ENCODE measurements at places on chromosomes 16 and 17.

DNA sequence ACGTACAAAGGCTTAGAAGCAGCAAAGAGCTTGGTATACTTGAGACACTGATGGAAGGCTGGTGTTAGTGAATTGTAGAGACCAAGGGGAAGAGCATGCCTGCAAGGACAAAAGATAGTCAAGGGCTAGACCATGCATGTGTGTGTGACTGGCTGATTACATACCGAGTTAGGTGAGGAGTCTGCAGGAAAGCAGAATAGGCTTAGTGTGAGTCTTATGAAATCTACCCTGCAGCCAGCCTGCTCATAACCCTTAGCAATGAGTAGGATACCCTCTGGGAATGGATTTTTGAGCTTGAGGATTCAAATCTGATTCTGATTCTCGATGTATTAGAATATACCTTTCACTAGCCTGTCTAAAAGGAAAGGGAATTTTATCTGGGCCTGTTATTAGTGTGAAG is 77.0 kb downstream of the TANGO6 start:
- DNase-seq, result no peak

GRCh38 chr16:12162151-12162985 is 185.8 kb downstream of the SNX29 start:
- DNase-seq, result no peak

GRCh38 chr17:67365738-67366192 is 612 bp downstream of the PSMD12 start:
- DNase-seq, result peak; percentile 68

DNA sequence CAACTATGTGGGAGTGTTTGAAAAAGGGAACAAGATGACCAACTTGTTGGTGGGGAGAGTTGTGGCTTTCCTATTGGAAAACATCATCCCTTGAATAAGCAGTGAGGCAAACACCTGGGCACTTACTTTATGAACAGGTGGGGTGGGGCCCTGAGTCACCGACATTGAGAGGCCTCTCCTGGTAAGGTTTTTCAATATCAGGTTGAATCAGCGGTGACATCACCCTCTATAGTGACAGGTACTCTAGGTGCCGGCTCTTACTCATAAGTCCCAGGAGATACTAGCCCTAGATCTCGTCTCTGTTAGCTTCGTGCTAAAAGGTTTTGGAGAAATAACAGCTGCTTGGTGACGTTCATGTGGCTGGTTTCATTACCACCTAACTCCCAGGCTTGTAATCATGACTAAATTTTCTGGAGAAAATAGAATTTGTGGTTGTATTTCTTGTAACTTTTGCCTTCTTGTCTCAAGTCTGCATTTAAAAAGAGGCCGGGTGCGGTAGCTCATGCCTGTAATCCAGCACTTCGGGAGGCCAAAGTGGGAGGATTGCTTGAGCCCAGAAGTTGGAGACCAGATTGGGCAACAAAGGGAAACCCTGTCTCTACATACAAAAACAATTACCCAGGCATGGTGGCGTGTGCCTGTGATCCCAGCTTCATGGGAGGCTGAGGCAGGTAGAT is 19.3 kb downstream of the CDH1 start:
- no peak for DNase-seq

DNA sequence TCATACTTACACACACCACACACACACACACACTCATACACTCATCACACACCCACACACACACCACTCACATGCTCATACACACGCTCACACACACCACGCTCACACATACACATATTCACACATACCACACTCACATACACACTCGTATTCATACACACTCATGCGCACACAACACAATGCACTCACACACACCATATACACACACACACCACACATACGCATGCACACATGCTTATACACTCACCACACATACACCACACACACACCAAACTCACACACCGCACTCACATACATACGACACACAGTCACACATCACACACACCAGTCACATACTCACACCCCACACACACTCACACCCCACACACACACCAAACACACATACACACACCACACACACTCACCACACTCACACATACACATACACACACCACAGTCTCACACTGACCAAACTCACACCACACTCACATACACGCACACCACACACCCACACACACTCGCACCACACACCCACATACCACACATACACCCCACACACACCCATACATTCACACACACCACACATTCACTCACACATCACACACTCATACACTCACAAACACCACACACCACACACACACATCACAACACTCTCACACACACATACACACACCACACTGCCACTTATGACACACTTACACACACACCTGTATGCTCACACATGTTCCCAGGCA is 88.9 kb downstream of the IRX5 start:
- DNase-seq, result no peak

GRCh38 chr17:30534298-30534697 is 57.1 kb downstream of the GOSR1 start:
- DNase-seq, result no peak

GRCh38 chr16:65905331-65905730 is 461.2 kb upstream of the CDH5 start:
- DNase-seq, result no peak

DNA sequence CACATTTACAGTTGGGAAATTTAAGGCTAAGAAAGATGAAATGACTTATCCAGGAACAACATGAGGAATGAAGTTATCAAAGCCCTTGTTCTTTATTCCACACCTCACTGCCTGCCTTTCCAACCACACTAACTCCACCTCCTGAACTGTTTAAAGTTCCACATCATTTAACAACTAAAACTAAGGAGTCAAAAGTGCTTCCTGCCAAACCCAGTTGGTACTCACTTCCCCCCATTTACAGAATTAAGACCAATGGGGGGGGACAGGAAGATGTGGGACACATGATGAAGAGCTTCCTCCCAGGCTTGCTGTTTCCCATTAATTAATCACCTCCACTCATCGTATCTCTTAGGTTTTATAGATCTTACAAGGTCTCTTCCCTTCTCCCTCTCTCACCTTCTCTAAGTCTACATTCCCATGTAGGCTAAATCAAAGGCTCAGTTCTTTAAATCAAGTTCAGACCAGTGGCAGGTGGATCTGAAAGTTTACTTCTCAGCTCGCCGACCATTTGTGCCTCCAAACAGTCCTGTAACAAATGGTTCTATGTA is 19.2 kb upstream of the TMEM101 start:
- DNase-seq, result no peak

DNA sequence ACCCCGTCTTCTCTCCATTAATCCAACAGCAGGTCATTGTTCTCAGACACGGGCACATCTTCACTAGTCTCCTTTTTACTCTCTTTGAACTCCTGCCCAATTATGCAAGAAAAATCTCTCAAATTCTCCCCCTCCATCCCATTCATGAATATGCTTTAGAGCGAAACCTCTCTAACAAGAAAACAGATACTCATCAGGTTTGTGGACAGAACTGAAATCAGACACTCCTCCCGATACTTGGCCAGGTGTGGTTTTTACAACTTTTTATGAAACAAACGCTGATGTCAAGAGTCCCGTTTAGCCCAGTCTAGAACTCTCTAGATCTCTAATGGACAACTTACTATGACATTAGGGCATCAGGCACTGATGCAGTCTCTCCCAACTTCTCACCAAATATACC is 40.9 kb downstream of the PIK3R5 start:
- no peak for DNase-seq

- no peak for DNase-seq
Measured at GRCh38 chr17:62671553-62671952, 44.1 kb downstream of the MRC2 start.

- no peak for DNase-seq
Measured at GRCh38 chr17:45273551-45273957, 11.7 kb upstream of the SPATA32 start.

DNA sequence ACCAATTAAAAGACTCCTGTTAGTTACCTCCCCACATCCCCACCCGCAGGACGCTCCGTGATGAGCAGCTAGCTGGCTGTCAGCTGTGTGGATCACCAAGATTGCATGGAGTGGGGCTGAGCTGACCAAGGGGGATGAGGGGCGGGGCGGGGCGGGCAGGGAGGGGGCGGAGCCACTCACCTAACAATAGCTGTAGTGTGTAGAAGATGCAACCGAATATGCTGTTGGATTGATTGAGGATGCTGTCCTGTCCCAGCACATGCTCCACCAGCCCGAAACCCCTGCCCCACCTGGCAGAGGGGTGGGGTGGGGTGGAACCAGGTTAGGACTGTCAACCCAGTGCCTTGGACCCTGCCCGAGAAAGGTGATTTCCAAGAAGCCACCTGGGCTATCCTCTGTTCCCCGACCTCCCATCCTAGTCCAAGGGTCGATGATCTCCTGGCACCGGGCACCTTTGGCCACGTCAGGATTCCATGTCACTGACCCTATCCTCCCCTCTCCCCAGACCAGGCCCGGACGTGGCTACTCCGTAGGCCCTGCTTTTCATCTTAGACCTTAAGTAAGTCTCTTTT is 1.4 kb downstream of the VKORC1 start:
- DNase-seq, result peak; percentile 64

- no peak for DNase-seq
Measured at GRCh38 chr16:31707743-31708335, 165.8 kb upstream of the ZNF267 start.

DNA sequence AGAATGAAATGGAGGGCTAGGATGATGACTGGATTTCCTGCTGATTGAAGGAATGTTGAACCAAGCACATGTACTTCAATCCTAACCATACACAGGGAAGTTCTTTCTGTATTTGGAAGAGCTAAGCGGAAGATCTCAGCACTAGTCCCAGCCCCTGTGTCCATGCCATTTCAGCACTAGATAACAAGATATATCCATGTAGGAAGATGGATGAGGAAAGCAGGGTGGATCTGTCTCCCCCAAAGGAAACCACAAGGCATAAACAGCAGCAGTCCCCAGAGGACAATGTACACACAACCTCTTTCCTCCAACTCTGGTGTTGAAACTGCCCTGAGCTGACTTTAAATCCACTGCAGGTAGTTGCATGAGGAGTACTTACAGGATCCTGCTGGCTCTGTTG is 75.1 kb downstream of the GRIN2A start:
- no peak for DNase-seq
